H9 (cell line): ENCODE measurements at places on chromosomes 4 and X.

- no peak for DNase-seq
- no peak overlapping the region for H3K27ac ChIP-seq
- no peaks in the 10 kb centered on the region; the same call in 1 of the 3 replicates for H3K36me3 ChIP-seq
- H3K4me3 ChIP-seq, result no peak overlapping the region
- H3K27me3 ChIP-seq, result no peaks in the 10 kb centered on the region
- H3K4me1 ChIP-seq, result no peaks in the 10 kb centered on the region; the same call in 1 of the 2 replicates
These were observed 140.5 kb downstream of the GRIA3 start for GRCh38 chrX:123324625-123325024.

DNA sequence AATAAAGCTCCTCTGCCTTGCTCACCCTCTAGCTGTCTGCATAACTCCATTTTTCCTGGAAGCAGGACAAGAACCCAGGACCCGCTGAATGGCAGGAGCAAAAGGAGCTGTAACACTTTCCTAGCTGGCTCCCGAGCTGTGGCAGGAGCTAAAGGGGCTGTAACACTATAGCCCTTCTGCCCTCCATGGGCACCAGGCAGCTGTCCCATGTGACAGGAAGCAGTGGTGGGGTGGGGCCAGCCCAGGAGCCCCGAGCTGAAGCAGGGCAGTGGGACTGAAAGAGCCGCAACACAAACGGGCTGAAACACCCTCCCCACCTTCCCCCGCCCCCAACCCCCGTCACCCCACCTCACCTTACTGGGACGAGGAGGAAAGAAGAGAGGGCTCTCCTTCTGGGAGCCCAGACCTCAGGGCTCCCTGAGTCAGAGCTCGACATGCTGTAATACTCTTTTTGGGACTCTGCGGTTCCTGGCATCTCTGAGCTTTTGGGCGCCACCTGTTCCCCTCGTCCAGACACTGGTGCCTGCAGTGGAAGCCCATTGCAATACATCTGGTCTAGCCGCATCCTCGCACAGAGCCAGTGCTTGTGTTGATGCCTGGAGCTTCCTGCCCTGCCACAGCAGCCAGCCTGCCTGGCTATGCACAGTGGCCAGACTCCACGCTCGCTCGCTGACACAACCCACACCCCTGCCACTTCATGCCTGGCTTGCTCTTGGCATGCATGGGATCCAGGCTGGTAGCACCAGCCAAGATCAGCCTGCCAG lies 39.4 kb downstream of the PPM1K start:
- no peak for DNase-seq
- H3K27me3 ChIP-seq, result no peaks in the 10 kb centered on the region
- no peaks in the 10 kb centered on the region for H3K4me1 ChIP-seq
- H3K27ac ChIP-seq, result no peak overlapping the region

DNA sequence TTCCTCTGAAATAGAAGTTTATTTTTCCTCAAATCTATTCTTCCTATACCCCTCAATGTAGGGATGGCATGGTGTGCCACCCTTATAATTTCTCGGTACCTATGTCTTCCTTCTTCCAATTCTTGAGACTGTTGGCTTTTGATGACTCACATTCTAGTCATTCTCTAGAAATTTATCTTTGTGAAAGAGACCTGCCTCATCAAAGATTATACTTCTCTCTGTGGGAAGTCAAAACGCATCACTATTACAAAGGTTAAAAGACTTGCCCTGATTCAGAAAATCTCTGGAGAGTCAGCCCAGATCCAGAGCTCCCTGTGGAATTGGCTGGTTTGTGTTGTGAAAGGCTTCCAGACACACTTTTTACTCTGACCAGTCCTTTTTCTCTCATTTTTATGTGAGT lies 65.9 kb upstream of the FSTL5 start:
- peaks cover 3% of the 10 kb centered on the region; the same call in 2 of the 3 replicates for H3K36me3 ChIP-seq
- no peak for DNase-seq

- no peak for DNase-seq
- no peak overlapping the region for H3K27ac ChIP-seq
- H3K27me3 ChIP-seq, result no peaks in the 10 kb centered on the region
- no peaks in the 10 kb centered on the region for H3K4me1 ChIP-seq
- H3K36me3 ChIP-seq, result no peaks in the 10 kb centered on the region; the same call in 2 of the 3 replicates
These were observed 8.2 kb downstream of the RTL3 start for GRCh38 chrX:78650906-78651437.

DNA sequence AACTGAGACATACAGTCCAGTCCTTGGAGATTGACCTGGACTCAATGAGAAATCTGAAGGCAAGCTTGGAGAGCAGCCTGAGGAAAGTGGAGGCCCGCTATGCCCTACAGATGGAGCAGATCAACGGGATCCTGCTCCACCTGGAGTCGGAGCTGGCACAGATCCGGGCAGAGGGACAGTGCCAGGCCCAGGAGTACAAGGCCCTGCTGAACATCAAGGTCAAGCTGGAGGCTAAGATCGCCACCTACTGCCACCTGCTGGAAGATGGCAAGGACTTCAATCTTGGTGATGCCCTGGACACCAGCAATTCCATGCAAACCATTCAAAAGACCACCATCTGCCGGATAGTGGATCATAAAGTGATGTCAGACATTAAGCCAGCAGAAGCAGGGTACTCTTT lies 20.4 kb upstream of the FRMPD3 start:
- no peak overlapping the region for H3K4me3 ChIP-seq
- no peak overlapping the region for H3K27ac ChIP-seq
- peaks cover 7% of the 10 kb centered on the region; the same call in 1 of the 2 replicates for H3K36me3 ChIP-seq
- peak; percentile 67 for DNase-seq
- no peaks in the 10 kb centered on the region for H3K4me1 ChIP-seq

GRCh38 chr4:55752810-55753209 lies 66.8 kb upstream of the EXOC1L start:
- no peaks in the 10 kb centered on the region for H3K36me3 ChIP-seq
- no peak for DNase-seq
- no peak overlapping the region for H3K27ac ChIP-seq
- H3K27me3 ChIP-seq, result no peaks in the 10 kb centered on the region; the same call in 1 of the 2 replicates
- no peak overlapping the region for H3K4me3 ChIP-seq
- H3K4me1 ChIP-seq, result peaks cover 3% of the 10 kb centered on the region; the same call in 1 of the 2 replicates

GRCh38 chr4:42638993-42639392 lies 17.9 kb downstream of the ATP8A1 start:
- DNase-seq, result no peak
- no peak overlapping the region for H3K4me3 ChIP-seq
- H3K36me3 ChIP-seq, result no peaks in the 10 kb centered on the region
- no peaks in the 10 kb centered on the region for H3K4me1 ChIP-seq
- H3K27me3 ChIP-seq, result no peaks in the 10 kb centered on the region
- no peak overlapping the region for H3K27ac ChIP-seq

GRCh38 chr4:147831551-147832171 lies 99.8 kb downstream of the ARHGAP10 start:
- H3K27me3 ChIP-seq, result no peaks in the 10 kb centered on the region
- H3K27ac ChIP-seq, result no peak overlapping the region
- no peaks in the 10 kb centered on the region for H3K4me1 ChIP-seq

- no peak overlapping the region for H3K27ac ChIP-seq
- H3K27me3 ChIP-seq, result no peaks in the 10 kb centered on the region
- no peak overlapping the region for H3K4me3 ChIP-seq
- H3K4me1 ChIP-seq, result peaks cover 7% of the 10 kb centered on the region
- H3K36me3 ChIP-seq, result no peaks in the 10 kb centered on the region
These were observed 12.0 kb downstream of the MAB21L2 start for GRCh38 chr4:150593996-150594395.

GRCh38 chr4:38145033-38145678 lies 185.0 kb downstream of the PTTG2 start:
- H3K27ac ChIP-seq, result no peak overlapping the region
- H3K4me3 ChIP-seq, result no peak overlapping the region
- H3K27me3 ChIP-seq, result no peaks in the 10 kb centered on the region
- no peaks in the 10 kb centered on the region for H3K4me1 ChIP-seq

- no peak for DNase-seq
- no peak overlapping the region for H3K4me3 ChIP-seq
- H3K27ac ChIP-seq, result no peak overlapping the region
- no peaks in the 10 kb centered on the region for H3K27me3 ChIP-seq
- peaks cover 4% of the 10 kb centered on the region; the same call in 1 of the 2 replicates for H3K36me3 ChIP-seq
- H3K4me1 ChIP-seq, result no peaks in the 10 kb centered on the region
These were observed 34.8 kb upstream of the CXCL6 start for GRCh38 chr4:73801692-73802091.

DNA sequence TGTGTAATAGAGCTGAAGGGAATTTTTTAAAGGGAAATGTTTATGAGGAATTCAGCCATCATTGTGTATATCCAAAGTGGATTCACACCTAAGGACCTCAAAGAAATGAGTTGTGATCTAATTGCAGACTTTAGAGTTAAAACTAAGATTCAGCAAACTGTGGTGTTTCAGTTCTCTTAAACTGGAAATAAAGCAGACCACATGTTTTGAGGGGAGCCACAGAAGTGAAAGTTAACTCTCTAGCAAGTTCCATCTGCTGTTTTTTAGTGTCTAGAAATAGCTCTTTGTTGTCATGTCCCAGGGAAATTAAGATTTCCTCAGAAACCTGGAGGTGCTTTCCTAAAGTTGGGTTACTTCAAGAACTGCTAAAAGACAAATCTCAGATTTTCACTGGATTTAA lies 97.3 kb upstream of the DDX3X start:
- H3K36me3 ChIP-seq, result peaks cover 19% of the 10 kb centered on the region
- no peak for DNase-seq
- no peak overlapping the region for H3K4me3 ChIP-seq
- peaks cover 3% of the 10 kb centered on the region; the same call in 1 of the 2 replicates for H3K4me1 ChIP-seq
- no peaks in the 10 kb centered on the region for H3K27me3 ChIP-seq

DNA sequence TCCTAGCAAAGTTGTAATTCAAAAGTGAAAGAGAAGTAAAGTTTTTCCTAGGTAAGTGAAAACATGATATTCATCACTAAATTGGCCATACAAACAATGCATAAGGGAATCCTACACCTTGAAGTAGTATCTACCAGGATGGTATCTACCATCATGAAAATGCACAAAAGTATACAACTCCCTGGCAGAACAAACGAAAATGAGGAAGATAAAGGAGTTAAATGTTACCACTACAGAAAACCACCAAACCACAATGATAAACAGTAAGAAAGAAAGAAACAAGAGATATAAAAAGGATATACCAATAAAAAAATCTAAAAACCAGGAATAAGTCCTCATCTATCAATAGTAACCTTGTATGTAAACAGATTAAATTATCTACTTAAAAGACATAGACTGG lies 26.9 kb downstream of the GK2 start:
- no peak overlapping the region for H3K4me3 ChIP-seq
- H3K27me3 ChIP-seq, result no peaks in the 10 kb centered on the region
- no peak for DNase-seq
- no peaks in the 10 kb centered on the region for H3K36me3 ChIP-seq
- no peak overlapping the region for H3K27ac ChIP-seq

GRCh38 chr4:53520116-53520515 lies 71.2 kb downstream of the LNX1 start:
- no peaks in the 10 kb centered on the region; the same call in 1 of the 2 replicates for H3K4me1 ChIP-seq
- H3K4me3 ChIP-seq, result no peak overlapping the region
- H3K27me3 ChIP-seq, result no peaks in the 10 kb centered on the region

DNA sequence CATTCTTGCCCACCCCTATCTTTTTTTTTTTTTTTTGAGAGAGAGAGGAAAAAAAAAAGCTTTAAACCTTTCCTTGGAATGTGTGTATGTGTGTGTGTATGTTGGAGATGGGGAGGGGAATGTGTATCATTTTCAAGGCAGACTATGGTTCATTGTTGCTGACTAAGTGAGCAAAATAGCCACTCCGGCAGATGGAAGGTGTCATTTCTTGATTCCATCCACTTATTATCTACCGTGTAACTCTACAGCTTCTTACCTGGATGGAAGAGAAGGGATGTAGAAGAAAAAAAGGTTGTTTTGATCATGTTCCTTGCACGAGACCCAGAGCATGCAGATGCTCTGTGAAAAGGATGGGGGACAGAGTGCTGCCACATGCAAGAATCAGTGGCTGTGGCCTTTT lies 5.9 kb upstream of the GK2 start:
- H3K27me3 ChIP-seq, result no peaks in the 10 kb centered on the region
- H3K27ac ChIP-seq, result no peak overlapping the region
- H3K4me3 ChIP-seq, result no peak overlapping the region
- no peak for DNase-seq

DNA sequence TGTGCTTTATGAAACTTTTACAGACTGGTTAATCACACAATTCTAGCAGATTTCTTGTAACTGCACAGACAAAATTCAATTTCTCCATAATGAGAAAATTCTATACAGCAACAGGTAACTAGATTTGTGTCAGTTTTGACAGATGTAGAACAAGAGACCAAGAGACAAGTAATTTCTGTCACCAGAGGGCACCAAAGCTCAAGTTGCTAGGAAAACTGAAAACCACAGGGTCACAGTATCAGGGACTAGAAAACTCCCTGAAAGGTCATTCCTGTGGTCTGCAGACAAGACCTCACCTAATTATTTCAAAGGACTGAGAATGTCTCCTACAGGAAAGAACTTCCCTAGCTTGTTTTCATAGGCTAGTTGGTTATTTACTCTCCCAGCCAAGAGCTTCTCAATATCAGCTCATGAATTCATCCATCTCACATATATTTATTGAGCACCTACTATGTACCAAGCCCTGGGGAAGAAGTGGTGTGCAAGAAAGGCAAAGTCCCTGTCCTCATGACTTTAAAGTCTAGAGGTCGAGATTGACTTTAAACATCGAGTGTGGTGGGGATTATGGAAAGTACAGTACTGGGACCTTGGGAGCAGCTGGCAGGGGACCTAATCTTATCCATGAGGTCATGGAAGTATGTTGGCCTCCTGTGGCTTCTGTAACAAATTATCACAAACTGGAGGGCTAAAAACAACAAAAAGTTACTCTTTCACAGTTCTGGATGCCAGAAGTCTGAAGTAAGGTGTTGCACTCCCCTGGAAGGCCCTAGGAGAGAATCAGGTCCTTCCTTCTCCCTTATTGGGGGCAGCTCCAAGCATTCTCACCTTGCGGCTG lies 47.8 kb upstream of the SETD7 start:
- H3K27me3 ChIP-seq, result no peaks in the 10 kb centered on the region
- DNase-seq, result no peak
- H3K27ac ChIP-seq, result no peak overlapping the region
- no peaks in the 10 kb centered on the region for H3K4me1 ChIP-seq
- H3K36me3 ChIP-seq, result no peaks in the 10 kb centered on the region
- H3K4me3 ChIP-seq, result no peak overlapping the region

DNA sequence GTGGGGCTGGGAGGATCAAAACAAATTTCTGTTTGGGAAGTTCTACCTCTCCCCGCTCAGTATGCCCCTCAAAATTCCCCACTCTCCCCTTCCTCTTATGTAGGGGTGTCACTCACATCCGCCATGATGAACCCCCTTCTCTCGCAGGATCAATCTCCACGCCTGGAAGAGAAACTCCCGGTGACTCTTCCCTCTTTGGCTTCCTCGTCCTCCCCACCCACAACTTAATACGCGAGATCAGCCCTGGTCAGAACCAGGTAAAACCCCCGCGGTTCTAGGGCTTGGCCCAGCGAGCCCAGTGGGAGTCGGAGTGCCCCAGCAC lies 427 bp downstream of the LAMTOR3 start:
- H3K4me3 ChIP-seq, result peak overlapping the region; percentile 97
- H3K4me1 ChIP-seq, result no peaks in the 10 kb centered on the region
- DNase-seq, result no peak
- no peaks in the 10 kb centered on the region for H3K36me3 ChIP-seq
- no peaks in the 10 kb centered on the region for H3K27me3 ChIP-seq

DNA sequence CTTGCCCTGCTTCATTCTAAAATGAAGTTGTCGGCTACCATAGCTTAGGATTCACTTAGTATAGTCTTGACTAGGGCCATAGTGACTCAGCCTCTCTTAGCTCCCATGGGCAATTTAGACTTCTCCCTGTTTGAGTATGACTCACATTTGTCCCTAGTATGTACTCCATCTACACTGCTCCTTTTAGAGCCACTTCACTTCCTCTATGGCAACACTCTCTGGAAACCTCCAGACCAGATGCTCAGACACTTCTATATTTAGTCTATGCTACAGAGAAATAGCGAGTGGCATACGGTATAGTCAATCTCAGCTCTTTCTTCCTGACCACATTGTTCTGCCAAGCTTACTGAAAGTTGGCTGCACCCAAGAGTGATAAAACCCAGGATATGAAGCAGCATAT lies 11.2 kb downstream of the MEPE start:
- no peak overlapping the region for H3K4me3 ChIP-seq
- no peak overlapping the region for H3K27ac ChIP-seq
- peaks cover 4% of the 10 kb centered on the region; the same call in 1 of the 2 replicates for H3K4me1 ChIP-seq
- no peaks in the 10 kb centered on the region for H3K36me3 ChIP-seq
- no peaks in the 10 kb centered on the region for H3K27me3 ChIP-seq
- DNase-seq, result no peak
